ENCODE measurements at places on chromosomes 3 and 15.

- no peak for DNase-seq
Measured at GRCh38 chr15:72170691-72171090, 26.9 kb downstream of the GRAMD2A start.

- DNase-seq = no peak
Measured at GRCh38 chr15:72009222-72009621, 108.7 kb downstream of the MYO9A start.

DNA sequence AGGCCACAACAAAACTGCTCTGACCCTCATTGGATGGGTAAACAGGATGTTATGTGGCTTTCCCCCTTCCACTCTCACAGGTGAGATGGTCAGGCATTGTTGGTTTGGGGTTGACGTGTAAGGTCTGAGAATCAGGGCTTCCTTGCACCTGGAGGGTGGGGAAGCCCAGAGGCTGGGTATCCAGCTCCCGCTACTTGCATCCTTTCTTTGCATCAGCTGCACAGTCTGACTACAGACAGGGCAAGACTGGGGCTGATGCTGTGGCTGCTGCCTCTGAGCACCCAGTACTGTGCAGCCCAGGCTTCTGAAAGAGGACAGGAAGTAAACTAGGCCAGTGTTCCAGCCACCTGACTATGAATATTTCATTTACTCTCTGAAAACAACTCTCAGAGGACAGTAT is 58.0 kb upstream of the ATP2B2 start:
- no peak for DNase-seq

- DNase-seq = no peak
Measured at GRCh38 chr3:16088496-16088895, 86.0 kb upstream of the GALNT15 start.

DNA sequence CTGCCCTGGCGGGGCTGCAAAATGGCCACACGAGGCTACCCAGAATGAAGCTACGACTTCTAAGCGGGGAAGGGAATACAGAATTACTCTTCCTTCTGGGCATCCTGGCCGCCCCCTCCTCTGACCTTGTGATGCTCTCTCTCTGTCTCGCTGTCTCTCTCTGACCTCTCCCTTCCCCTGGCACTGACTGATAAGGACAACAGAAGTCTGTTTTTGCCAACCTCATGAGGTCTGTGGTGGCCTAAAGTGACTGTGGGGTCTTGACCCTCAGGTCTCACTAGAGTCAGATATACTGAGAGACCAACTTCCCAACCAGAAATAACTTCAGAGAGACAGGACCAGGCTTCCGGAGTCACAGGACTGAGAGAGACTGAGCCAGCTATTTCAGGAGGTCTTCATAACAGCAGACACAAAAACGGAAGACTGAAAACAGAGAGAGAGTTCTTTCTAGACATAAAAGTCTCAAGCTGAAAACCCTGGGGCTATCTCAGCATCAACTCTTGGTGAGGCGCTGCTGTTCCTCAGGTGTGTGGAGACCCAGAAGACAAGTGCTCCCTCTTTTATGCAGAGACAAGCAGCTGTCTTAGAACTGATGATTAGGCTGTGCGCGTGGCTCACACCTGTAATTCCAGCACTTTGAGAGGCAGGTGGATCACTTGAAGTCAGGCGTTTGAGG is 38.2 kb upstream of the CFAP161 start:
- DNase-seq = no peak

DNA sequence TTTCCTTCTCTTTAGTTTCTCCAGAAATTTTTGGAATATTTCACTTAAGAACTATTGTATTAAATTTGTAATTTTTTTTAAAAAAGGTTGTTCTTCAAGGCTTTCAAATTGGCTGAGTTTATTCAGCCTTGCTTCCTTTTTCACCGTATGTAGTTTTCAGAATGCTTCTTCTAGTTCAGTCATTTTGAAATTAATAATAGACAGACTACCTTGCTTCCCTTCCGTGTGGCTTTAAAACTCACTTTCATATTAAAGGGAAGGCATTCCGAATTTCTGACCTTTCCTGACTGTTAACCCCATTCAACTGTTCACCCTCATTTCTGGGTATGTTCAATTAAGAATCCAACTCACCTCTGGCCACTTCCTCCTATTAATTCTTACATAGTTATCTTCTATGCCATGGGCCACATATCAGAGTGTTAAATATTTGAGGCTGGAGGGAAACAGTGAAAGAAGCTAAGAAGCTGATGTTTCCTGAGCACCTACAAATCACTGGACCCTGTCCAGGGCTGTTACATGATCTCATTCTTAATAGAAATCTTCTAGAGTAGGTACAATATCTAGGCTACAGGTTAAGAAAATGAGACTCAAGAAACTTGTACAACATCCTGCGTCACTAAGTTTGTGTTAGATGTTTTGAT is 237.5 kb downstream of the P3H2 start:
- DNase-seq = no peak

- DNase-seq = no peak
Measured at GRCh38 chr3:148729476-148730055, 31.9 kb downstream of the AGTR1 start.

DNA sequence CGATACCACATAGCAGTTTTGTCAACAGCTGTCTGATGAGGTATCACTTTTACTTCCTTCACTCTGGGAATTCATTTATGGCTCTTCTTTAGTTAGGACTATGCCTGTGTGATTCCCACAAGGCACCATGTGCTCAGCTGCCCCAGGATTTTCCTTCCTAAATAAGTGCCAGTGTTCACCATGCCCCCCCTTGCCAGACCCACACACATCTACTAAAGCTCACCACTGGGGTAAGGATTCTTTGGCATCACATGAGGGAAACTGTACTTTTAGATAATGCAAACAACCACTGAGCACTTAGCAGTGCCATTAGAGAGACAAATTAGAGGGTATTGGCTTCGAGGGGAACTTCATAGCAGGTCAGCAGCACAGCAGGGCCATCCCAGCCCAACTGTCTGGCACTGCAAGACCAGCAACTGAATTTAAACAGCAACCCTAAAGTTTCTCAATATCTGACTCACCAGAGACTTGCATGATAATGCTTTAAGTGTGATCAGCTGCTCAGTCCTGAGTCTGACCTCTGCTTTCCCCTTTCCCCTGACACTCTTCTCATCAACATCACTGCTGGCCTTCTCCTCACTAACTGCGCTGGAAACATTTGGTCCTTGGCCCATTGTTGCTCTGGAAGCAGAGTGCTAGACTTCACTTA is 114.3 kb downstream of the STAC start:
- DNase-seq = no peak

DNA sequence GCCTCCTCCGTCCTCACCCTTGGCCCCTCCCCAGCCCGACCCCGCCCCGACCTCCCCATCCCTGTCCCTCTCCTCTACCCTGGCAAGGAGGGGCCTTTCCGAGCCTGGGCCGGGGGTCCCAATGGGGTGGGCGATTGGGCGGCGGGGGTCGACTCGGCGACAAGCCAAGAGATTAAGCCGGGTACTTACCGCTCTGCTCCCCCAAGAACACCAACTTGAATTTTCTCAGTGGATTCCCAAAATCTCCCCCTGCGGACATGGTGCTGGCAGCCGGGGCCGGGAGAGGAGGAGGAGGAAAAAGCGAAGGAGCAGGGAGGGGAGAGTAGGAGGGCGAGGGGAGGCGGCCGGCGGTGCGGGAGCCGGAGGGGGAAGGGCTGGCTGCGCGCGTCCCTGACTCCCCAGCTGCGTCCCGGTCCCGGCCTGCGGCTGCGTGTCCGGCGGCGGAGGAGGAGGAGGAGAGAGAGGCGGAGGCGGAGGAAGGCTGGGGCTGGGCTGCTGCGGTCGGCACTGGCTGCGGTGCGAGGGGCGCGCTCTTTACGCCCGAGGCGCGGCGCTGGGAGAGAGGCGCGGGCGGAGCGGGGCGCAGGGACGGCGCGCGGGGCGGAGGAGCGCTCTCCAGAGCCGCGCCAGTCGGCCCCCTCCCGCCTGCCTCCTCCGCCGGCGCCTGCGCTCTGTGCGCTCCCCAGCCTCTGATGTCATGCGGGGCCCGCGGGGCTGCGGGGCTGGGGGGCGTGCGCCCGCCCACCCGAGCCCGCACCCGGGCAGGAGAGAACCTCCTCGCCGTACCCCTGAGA is at the start of gene RAB6B:
Gene RAB6B (minus strand): TSS at position 675 of the 794 bp plus-strand sequence. CDS start 416 bp downstream, at position 259.
- DNase-seq = no peak

DNA sequence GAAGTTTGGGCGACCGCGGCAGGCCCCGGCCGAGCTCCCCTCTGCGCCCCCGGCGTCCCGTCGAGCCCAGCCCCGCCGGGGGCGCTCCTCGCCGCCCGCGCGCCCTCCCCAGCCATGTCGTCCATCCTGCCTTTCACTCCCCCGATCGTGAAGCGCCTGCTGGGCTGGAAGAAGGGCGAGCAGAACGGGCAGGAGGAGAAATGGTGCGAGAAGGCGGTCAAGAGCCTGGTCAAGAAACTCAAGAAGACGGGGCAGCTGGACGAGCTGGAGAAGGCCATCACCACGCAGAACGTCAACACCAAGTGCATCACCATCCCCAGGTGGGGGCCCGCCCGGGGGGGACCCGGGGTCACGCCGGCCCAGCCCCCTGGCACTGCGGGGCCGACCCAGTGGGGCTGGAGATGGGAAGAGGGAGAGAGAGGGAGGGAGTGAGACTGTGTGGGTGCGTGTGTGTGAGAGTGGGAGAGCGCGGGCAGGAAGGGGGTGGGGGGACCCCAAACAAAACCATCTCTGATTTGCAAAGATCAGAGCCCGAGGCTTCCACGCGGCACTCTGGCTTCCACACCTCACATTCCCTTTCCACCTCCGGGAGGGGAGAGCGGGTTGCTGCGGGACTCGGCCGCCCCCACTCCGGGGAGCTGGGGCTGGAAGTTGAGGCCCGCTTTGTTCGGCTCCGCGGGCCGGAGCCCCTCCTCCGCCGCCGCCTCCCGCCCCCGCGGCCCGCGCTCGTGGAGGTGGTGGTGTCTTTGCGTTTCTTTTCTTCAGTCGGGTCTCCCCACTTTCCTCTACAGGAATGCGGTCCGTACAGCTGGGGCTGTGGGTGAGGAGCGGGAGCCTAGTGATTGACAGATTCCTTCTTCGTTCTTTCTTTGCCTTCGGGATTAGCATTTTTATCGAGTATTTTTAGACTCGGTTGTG is 898 bp downstream of the SMAD3 start:
- DNase-seq = no peak

GRCh38 chr3:169790219-169790618 is 17.0 kb downstream of the MYNN start:
- no peak for DNase-seq

- no peak for DNase-seq
Measured at GRCh38 chr15:34216527-34217270, 6.8 kb upstream of the KATNBL1 start.

DNA sequence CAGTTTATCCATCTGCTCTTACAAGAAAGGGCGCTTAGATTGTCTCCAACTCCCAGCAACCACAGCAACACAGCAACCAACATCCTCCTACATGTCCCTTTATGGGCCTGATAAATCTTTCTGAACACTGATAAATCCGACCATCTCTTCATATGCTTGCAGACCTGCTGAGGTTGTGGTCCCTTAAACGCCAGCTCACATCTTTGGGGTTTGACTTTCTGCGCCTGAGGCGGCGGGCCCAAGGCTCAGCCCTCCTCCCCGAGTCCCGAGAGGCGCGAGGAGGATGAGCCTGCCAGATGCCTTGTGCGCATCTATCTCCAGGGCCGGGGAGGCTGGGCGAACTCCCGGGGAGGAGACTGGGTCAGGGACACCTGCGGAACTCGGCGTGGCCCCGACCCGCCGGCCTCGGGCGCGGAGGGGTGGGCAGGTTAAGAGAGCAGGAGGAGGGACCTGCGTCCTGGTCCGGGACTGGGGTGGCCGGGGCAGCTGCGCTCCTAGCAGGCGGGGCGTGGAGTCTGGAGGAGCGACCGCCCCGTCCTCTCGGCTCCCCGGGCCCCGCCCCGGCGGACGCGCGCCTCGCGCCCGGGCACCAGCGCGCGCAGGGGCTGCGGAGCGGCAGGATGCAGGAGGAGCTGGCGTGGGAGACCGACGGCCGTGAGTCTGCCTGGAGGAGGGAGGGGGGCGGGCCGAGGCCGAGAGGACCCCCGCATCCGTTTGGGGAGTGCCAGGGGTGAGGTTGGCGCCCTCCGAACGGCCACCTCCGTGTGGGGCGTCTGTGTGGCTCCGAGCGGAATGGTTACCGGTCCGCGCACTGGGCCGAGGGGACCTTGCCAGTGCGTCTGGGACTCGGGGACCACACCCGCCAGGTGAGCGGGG is at the start of gene ANKDD1A:
Gene ANKDD1A (plus strand): TSS at position 592 of the 876 bp plus-strand sequence. CDS start 29 bp downstream, at position 621.
- no peak for DNase-seq

GRCh38 chr3:36991147-36991546 is 1.8 kb downstream of the EPM2AIP1 start:
- no peak for DNase-seq

DNA sequence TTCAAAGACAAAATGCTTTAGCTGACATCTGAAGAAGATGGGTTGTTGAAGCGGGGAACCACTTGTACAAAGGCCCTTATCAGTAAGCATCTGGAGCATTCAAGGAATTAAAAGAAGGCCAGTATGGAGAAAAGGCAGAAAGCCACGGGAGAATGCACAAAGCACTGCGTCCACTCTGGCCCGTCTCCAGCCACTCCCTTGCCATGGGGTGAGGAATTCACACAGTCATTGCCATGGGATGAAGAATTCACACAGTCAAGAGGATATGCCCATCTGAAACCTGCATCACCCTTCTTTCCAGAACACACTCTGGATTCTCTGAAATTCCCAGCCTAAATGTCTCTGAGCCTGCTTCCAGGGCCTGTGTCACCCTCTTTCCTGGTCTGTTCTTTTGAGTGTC is 26.7 kb upstream of the STAG1 start:
- DNase-seq = no peak

- no peak for DNase-seq
Measured at GRCh38 chr3:186669378-186670084, 3.7 kb downstream of the HRG start.

DNA sequence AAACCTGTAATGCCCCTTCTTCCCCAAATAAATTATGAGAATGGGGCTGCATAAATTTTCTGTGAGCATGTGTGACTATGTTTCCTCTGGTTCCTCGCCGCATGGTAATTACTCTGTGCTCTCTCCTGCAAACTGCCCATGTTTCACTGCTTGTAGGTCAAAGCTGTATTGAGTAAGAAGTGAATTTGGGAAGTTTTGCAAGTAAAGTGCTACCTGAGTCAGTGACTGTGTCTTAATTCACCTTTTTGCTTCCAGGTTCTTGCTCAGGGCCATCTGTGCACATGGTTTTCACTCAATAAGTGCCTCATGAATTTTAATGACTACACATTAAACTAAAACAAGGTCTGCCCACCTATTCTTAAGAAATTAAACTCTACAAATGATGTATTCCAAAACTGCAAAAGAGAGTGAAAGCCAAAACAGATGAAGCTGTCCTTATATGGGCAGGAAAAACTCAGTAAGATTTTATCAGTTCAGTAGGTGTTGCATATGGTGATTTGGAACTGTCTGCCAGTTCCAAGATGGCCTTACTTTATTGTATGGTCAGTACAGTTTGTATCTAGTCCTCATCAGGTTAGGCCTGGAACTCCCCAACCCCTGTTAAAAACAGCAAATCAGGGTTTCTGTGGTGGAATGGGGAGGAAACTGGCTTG is 100.0 kb downstream of the LPP start:
- no peak for DNase-seq

DNA sequence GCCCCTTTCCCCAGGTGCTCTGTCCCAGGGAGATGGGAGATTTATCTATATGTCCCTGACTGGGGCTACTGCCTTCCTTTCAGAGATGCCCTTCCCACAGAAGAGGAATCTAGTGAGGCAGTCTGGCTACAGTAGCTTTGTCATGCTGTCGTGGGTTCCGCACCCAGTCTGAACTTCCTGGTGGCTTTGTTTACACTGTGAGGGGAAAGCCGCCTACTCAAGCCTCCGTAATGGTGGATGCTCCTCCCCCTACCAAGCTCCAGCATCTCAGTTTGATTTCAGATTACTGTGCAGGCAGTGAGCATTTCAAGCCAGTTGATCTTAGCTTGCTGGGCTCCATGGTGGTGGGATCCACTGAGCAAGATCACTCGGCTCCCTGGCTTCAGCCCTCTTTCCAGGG is 35.4 kb upstream of the SLC7A14 start:
- no peak for DNase-seq

- no peak for DNase-seq
Measured at GRCh38 chr3:182524711-182525401, 268.4 kb upstream of the ATP11B start.
